ENCODE measurements at places on chromosomes 2 and 18. TPM values are rescaled to one million over a fixed set of nuclear protein-coding genes. Genes with fewer than 3 reads are reported as not detected.

TMEFF2 gene
- under 0.01 TPM for total RNA-seq

TMEM247 gene
- not detected for total RNA-seq

ATG9A gene
- total RNA-seq, result 56.0 TPM

ZNF516 gene
- 16.3 TPM for total RNA-seq

PRSS56 gene
- total RNA-seq, result not detected

ITGB6 gene
- total RNA-seq, result under 0.01 TPM

ZC3H6 gene
- total RNA-seq, result 4.3 TPM

- H3K4me3 ChIP-seq, result no peak overlapping the region
- no peaks in the 10 kb centered on the region for H3K4me1 ChIP-seq
- no peak for DNase-seq
- H3K27ac ChIP-seq, result no peak overlapping the region
- H3K36me3 ChIP-seq, result no peaks in the 10 kb centered on the region
- H3K27me3 ChIP-seq, result no peaks in the 10 kb centered on the region
Measured at GRCh38 chr18:27109451-27109850, 75.7 kb downstream of the CHST9 start.

DNA sequence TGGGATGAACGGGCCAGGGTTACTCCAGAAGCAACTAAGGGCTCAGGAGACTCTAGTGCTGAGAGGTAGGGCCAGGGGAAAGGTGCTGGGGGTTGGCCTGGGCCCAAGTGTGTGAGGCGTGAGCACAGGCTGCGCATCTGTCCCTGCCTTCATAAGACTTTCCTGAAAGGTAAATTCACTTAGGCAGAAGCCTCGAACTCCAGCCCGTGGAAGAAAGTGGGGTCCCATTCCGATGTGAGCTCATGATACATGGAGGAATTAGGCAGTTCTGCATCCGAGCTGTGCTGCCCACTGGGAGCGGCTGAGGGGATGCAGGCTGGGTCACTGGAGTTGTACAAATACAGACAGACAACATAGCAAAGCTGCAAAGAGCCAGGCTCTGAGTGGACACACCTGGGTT, 16.2 kb downstream of the PARD6G start:
- H3K36me3 ChIP-seq, result no peaks in the 10 kb centered on the region
- no peak overlapping the region for H3K27ac ChIP-seq
- no peaks in the 10 kb centered on the region for H3K27me3 ChIP-seq
- no peak overlapping the region for H3K4me3 ChIP-seq
- no peaks in the 10 kb centered on the region for H3K4me1 ChIP-seq
- no peak for DNase-seq

GRCh38 chr2:25313711-25314513, 27.8 kb downstream of the DNMT3A start:
- DNase-seq, result no peak
- H3K4me1 ChIP-seq, result no peaks in the 10 kb centered on the region
- H3K27me3 ChIP-seq, result no peaks in the 10 kb centered on the region

DNA sequence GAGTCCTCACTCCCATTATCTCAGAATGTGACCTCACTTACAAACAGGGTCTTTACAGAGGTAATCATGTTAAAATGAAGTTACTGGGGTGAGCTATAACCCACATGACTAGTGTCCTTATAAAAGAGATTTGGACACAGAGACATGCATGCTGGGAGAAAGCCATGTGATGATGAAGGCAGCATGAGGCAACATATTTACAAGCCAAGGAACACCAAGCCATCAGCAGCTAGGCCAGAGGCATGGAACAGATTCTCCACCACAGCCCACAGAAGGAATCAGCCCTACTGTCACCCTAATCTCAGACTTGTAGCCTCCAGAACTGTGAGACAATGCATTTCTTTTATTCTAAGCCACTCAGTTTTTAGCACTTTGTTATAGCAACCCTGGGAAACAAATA, 171.9 kb downstream of the EN1 start:
- no peak overlapping the region for H3K4me3 ChIP-seq
- no peaks in the 10 kb centered on the region for H3K36me3 ChIP-seq
- no peak for DNase-seq
- no peak overlapping the region for H3K27ac ChIP-seq
- H3K4me1 ChIP-seq, result peaks cover 9% of the 10 kb centered on the region

DNA sequence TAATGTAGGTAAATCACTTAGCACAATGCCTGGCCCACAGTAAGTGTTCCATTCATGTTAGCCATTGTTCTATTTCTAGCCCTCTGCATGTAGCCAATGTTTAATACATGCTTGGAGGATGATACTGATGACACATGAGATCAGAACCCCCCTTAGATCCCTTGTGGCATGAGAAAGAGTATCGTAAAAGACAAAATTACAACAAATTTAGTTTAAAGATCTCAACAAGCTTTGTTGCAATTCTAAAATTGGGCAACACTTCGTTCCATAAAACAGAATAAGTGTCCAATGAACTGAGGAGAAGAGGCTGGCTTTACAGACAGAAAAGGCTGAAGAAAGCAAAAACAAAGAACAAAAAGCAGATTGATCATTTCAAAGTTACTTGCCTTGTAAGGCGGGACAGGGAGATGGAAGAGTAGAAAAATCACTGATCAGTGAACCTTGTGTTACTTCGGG, 148.7 kb upstream of the SLC1A4 start:
- H3K36me3 ChIP-seq, result no peaks in the 10 kb centered on the region
- no peak overlapping the region for H3K4me3 ChIP-seq
- H3K27me3 ChIP-seq, result no peaks in the 10 kb centered on the region
- H3K4me1 ChIP-seq, result peaks cover 52% of the 10 kb centered on the region

GRCh38 chr2:130949954-130950353, 113.2 kb downstream of the ARHGEF4 start:
- no peaks in the 10 kb centered on the region for H3K27me3 ChIP-seq
- H3K4me3 ChIP-seq, result no peak overlapping the region
- H3K4me1 ChIP-seq, result no peaks in the 10 kb centered on the region
- DNase-seq, result no peak
- no peak overlapping the region for H3K27ac ChIP-seq

GRCh38 chr2:237590272-237591140, at the start of gene RAB17:
Gene RAB17 (minus strand): TSS chr2:237590734. CDS start chr2:237586154, 4,580 bp downstream.
- no peak within 1 kb of the TSS for H3K27ac ChIP-seq
- H3K4me1 ChIP-seq, result peaks cover 12% of the 10 kb centered on the region
- H3K27me3 ChIP-seq, result peaks cover 10% of the 10 kb centered on the region
- H3K36me3 ChIP-seq, result no peaks in the 10 kb centered on the region

DNA sequence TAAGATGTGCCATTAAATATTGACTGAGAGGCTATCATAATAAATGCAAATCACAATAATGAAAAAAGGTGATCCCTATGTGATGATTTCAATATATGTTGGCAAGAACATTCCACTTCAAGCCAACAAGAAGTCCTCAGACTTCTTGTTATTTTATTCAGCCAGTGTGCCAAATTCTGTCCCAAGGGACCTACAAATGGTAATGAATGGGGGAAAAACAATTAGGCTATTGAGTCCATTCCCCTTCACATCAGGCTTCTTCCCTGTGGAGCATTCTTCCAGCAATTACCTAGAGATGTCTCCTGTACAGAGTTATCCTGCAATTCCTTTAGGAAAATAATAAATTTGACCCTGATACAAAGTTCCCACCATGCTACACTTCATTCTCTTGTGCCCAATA, 144.4 kb downstream of the PIEZO2 start:
- no peak for DNase-seq
- no peaks in the 10 kb centered on the region for H3K4me1 ChIP-seq
- no peak overlapping the region for H3K27ac ChIP-seq
- no peaks in the 10 kb centered on the region for H3K36me3 ChIP-seq
- no peaks in the 10 kb centered on the region for H3K27me3 ChIP-seq

GRCh38 chr2:49369650-49370049, 215.3 kb upstream of the FSHR start:
- no peak overlapping the region for H3K27ac ChIP-seq
- DNase-seq, result no peak
- no peaks in the 10 kb centered on the region for H3K4me1 ChIP-seq
- H3K27me3 ChIP-seq, result no peaks in the 10 kb centered on the region
- H3K4me3 ChIP-seq, result no peak overlapping the region
- H3K36me3 ChIP-seq, result no peaks in the 10 kb centered on the region

DNA sequence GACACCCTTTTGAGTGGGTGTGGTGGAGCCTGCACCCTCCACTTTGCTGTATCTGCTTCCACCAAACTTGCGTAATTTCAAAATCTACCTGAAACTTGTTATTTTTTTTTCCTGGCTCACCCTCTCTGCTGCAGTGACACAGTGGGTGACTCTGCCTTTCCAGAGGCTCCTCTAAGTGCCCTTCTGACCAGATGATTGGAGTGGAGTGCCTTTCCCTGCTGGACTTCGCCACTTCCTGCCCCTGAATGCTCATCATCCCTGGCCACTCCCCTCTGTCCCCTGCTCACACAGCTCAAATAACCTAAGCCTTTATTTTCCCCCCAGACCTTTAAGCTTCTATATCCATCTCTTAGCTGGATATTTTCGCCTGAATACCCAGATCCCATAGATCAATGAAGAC, 777.5 kb upstream of the ID2 start:
- H3K36me3 ChIP-seq, result no peaks in the 10 kb centered on the region
- no peaks in the 10 kb centered on the region for H3K27me3 ChIP-seq
- DNase-seq, result no peak
- no peaks in the 10 kb centered on the region for H3K4me1 ChIP-seq
- no peak overlapping the region for H3K27ac ChIP-seq

- no peaks in the 10 kb centered on the region for H3K27me3 ChIP-seq
- H3K36me3 ChIP-seq, result no peaks in the 10 kb centered on the region
- H3K4me3 ChIP-seq, result no peak overlapping the region
- no peaks in the 10 kb centered on the region for H3K4me1 ChIP-seq
- H3K27ac ChIP-seq, result no peak overlapping the region
- no peak for DNase-seq
Measured at GRCh38 chr2:228066126-228066798, 115.2 kb downstream of the SPHKAP start.

- H3K27ac ChIP-seq, result no peak overlapping the region
- H3K36me3 ChIP-seq, result no peaks in the 10 kb centered on the region
- H3K27me3 ChIP-seq, result no peaks in the 10 kb centered on the region
- no peak for DNase-seq
- no peaks in the 10 kb centered on the region for H3K4me1 ChIP-seq
Measured at GRCh38 chr18:33264566-33264965, 176.0 kb downstream of the CCDC178 start.

DNA sequence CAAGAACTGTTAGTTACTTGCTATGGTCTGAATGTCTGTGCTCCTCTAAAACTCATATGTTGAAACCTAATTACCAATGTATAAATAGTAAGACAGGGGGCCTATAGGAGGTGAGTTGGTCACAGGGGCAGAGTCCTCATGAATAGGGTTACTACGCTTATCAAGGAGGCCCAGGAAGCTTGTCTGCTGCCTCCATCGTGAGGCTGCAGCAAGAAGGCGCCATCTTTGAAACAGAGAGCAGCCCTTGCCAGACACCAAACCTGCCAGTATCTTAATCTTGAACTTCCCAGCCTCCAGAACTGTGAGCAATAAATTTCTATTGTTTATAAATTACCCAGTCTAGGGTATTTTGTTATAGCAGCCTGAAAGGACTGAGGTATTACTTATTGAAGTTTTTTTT, 79.1 kb downstream of the TGIF1 start:
- H3K4me1 ChIP-seq, result no peaks in the 10 kb centered on the region
- no peaks in the 10 kb centered on the region for H3K36me3 ChIP-seq
- no peak overlapping the region for H3K27ac ChIP-seq

DNA sequence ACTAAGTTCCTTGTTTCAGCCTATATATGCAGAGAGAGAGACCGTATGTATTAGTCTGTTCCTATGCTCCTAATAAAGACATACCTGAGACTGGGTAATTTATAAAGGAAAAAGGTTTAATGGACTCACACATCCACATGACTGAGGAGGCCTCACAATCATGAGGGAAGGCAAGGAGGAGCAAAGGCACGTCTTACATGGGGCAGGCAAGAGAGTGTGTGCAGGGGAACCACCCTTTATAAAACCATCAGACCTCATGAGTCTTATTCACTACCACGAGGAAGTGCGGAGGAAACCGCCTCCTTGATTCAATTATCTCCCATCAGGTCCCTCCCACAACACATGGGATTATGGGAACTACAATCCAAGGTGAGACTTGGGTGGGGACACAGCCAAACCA, 73.8 kb downstream of the TMEM18 start:
- H3K27me3 ChIP-seq, result no peaks in the 10 kb centered on the region
- no peak for DNase-seq
- no peaks in the 10 kb centered on the region for H3K36me3 ChIP-seq

GRCh38 chr2:8679827-8680731, 1.8 kb upstream of the ID2 start:
- H3K4me1 ChIP-seq, result peaks cover 45% of the 10 kb centered on the region
- peak overlapping the region; percentile 81 for H3K4me3 ChIP-seq
- H3K27me3 ChIP-seq, result no peaks in the 10 kb centered on the region
- H3K27ac ChIP-seq, result peak overlapping the region; percentile 96

- no peak for DNase-seq
- no peaks in the 10 kb centered on the region for H3K4me1 ChIP-seq
- H3K27ac ChIP-seq, result no peak overlapping the region
- H3K4me3 ChIP-seq, result no peak overlapping the region
- no peaks in the 10 kb centered on the region for H3K27me3 ChIP-seq
- H3K36me3 ChIP-seq, result no peaks in the 10 kb centered on the region
Measured at GRCh38 chr2:34784701-34785100, 1185.6 kb upstream of the FAM98A start.

DNA sequence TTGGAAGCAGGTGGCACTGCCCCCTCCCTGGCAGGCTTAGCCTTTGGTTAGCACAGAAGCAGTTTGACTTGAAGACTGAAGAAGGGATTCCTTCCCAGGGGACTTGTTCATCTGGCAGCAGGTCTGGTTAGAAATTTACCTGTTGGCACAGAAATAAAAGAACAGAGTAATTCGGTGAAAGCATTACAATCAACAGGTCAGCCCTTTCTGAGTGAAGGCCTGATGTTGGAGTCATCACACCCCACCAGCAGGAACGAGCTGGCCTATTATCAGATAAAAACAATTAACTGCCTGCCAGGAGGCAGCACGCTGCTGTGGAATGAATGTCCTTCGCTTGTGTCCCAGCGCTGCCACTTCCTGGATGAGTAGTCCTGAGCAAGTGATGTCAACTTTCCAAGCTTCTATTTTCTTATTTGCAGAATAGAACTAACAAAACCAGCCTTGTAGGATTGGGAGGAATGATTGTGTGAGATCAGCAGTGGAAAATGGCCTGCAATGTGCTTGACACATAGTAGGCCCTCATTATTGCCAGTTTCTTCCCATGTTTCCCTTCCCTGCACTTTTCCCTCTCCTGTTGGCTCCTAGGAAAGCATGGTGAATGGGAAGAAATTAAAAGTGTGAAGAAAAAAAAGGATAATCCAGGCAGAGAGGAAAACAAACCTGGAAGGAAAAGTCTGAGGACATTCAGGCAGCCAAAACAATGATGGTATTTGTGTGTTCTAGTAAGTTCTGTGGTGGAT, 29.0 kb downstream of the LGALSL start:
- no peak overlapping the region for H3K4me3 ChIP-seq
- H3K27me3 ChIP-seq, result peaks cover 40% of the 10 kb centered on the region
- no peaks in the 10 kb centered on the region for H3K4me1 ChIP-seq
- DNase-seq, result no peak
- H3K36me3 ChIP-seq, result no peaks in the 10 kb centered on the region
